ENCODE measurements at places on chromosomes 4 and X.

- no peak overlapping the region for H3K4me3 ChIP-seq
- no peak overlapping the region for H3K27ac ChIP-seq
- H3K27me3 ChIP-seq, result peaks cover 5% of the 10 kb centered on the region
- no peaks in the 10 kb centered on the region for H3K36me3 ChIP-seq
- no peak for DNase-seq
These were observed 104.3 kb upstream of the RAPGEF2 start for GRCh38 chr4:158998624-158999023.

- H3K36me3 ChIP-seq, result peaks cover 36% of the 10 kb centered on the region
- no peak overlapping the region for H3K27ac ChIP-seq
- H3K4me3 ChIP-seq, result no peak overlapping the region
- no peaks in the 10 kb centered on the region for H3K27me3 ChIP-seq
- peaks cover 26% of the 10 kb centered on the region for H3K4me1 ChIP-seq
These were observed 55.2 kb downstream of the ARHGEF6 start for GRCh38 chrX:136725441-136726104.

DNA sequence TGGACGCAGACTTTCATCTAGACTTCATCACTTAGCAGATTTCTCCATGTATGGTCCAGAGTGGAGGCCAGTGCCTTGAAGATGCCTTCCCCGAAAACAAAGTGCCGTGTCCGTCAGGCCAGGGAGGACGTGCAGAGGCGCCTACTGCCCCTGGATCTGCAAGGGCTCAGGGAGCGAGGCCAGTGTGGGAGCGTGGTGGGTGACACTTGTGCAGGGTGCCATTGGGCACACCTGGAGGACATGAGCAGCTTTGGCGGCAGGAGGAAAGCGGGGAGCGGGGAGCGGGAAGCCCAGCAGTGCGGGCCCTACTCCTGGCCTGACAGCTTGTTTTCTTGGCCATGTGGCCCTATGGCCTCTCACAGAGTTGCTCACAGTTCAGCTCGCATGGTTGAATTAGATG, 25.8 kb downstream of the WFS1 start:
- H3K27me3 ChIP-seq, result no peaks in the 10 kb centered on the region
- no peak overlapping the region for H3K4me3 ChIP-seq
- DNase-seq, result no peak

DNA sequence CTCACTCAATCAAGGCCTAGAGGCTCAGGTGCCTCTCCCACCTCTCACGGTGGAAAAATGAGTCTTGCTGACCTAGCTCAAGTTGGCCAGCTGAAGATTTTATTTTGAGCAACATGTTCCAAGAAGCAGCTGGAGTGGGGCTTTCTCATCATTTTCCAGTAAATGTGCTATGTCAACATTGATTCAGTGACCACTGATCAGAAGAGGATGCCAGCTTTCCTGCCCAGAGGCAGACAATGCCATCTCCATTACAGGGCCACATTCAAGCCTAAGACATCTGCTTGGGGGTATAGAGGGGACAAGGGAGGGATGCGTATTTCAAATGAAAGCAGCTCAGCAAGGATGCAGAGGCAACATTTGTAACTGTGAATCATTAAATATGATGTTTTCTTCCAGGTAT, 3.0 kb downstream of the MEPE start:
- DNase-seq, result no peak
- H3K36me3 ChIP-seq, result no peaks in the 10 kb centered on the region
- peaks cover 2% of the 10 kb centered on the region for H3K4me1 ChIP-seq
- peaks cover 13% of the 10 kb centered on the region for H3K27me3 ChIP-seq

DNA sequence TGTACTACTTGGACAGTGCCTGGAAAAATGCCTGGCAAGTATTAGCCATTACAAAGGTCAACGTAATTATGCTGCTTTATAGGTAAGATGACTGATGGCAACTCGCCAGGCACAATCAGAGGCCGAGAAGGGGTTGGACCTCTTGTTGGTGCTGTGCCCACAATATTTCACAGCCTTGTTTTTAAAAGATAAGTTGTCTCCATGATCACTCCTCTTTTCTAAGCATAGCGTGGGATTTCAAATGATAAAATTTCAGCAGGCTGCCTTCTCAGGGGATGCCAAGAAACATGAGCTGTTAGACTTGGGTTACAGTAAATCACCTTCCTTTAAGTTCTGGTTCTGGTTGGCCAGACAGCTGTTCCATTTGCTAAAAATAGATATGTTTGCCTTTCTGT, 26.9 kb downstream of the HOPX start:
- H3K4me3 ChIP-seq, result peak overlapping the region; percentile 85
- DNase-seq, result no peak
- H3K27me3 ChIP-seq, result peaks cover 34% of the 10 kb centered on the region

Data from activated naive CD8-positive, alpha-beta T cell treated with anti-CD3 and anti-CD28 coated beads for 36 hours (primary cell).